Karpas-422 (cell line): ENCODE measurements at places on chromosomes 2 and 18.

DNA sequence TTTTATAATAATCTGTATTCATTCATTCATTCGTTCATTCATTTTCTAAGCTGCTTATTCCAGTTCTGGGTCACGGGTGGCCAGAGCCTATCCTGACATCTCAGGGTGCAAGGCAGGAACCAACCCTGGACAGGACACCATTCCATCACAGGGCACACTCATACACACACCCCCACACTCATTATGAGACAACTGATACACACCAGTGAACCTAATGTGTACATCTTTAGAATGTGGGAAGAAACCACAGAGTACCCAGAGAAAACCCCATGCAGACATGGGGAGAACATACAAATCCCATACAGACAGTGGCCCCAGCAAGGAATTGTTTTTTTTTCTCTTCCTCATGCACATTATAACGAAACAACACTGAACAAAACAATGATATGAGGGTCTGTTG lies 54.7 kb downstream of the RTN4 start:
- no peaks in the 10 kb centered on the region for H3K27me3 ChIP-seq
- no peak overlapping the region for H3K4me3 ChIP-seq
- H3K36me3 ChIP-seq: no peaks in the 10 kb centered on the region; the same call in 1 of the 2 replicates
- peak overlapping the region; percentile 4; the same call in 1 of the 2 replicates for H3K27ac ChIP-seq
- DNase-seq: no peak

- 0 out of 2 replicates have a peak, but pooled peaks cover 3% of the 10 kb centered on the region for H3K36me3 ChIP-seq
- no peak overlapping the region for H3K27ac ChIP-seq
- H3K4me1 ChIP-seq: peaks cover 31% of the 10 kb centered on the region
These were observed 2.0 kb downstream of the OTOS start for GRCh38 chr2:240138254-240138984.

DNA sequence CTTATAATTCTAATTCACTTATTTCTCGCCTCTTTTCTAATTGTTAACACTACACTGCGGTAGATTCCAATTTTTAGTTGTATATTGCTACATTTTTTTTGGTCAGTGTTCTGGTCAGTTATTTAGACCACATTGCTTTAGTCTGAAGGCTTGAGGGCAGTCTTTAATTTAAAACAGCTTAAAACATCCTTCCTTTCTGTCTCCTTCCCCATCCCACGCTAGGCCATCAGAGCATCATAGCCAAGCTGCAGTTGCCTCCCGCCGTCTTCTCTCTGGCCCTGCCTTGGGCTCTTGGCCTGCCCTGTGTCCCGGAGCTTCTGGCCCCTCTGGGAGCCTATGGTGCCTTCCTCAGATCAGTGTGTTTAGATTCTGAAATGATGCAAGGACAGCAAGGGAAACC lies 52.6 kb upstream of the GLI2 start:
- H3K4me3 ChIP-seq: no peak overlapping the region
- H3K36me3 ChIP-seq: no peaks in the 10 kb centered on the region
- no peaks in the 10 kb centered on the region for H3K27me3 ChIP-seq
- no peaks in the 10 kb centered on the region for H3K4me1 ChIP-seq
- DNase-seq: no peak
- H3K27ac ChIP-seq: no peak overlapping the region

GRCh38 chr18:22021701-22022100 lies 147.7 kb upstream of the GATA6 start:
- no peaks in the 10 kb centered on the region for H3K36me3 ChIP-seq
- H3K27me3 ChIP-seq: no peaks in the 10 kb centered on the region

GRCh38 chr18:12838178-12838634 lies 45.8 kb downstream of the PTPN2 start:
- peaks cover 49% of the 10 kb centered on the region for H3K4me1 ChIP-seq
- H3K4me3 ChIP-seq: peak overlapping the region; percentile 39
- no peak for DNase-seq
- H3K27ac ChIP-seq: peak overlapping the region; percentile 83
- no peaks in the 10 kb centered on the region for H3K27me3 ChIP-seq

DNA sequence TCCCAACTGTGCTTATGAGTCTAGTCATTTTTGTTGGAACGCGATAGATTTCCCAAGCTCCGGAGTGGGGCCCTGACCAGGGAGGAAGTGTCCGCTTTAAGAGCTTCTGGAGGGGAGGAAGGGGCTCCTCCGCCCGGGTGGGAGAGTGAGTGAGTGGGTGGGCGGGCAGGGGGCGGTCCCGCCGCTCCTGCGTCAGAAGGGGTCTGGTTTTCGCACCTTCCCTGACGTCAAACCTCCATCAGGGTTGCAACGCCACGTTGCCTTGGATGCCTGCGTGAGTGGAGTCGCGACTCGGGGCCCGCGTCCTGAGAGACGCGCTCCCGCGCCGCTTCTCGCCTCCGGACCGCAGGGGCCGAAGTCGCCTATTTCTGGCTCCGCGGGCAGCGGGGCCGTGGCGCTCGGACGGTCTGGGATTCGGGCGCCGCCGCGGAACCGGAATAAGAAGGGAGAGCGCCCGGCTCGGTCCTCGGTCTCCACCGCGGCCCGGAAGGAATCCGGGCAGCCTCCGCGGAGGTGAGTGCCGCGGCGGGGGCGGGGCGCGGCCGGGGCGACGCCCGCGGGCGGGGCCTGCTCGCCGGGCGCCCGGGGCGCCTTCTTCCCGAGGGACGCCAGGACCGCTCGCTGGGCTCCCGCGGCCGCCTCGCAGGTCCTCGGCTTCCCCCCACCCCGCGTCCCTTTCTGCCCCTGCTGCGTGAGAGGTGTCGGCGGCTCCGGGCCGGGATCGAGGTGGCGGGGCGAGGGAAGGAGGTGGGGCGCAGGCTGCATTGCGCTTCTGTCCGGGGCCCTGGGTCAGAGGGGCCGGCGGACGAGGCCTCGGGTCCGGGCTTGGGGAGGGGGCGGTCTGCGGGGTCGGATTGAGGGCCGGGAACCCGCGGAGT lies at the start of gene ZDBF2:
Gene ZDBF2, plus strand, starts transcription at position 230 of the 878 bp plus-strand sequence. CDS start 7,187 bp downstream, outside the sequence.
- H3K27me3 ChIP-seq: no peaks in the 10 kb centered on the region
- peaks cover 10% of the 10 kb centered on the region for H3K4me1 ChIP-seq
- no peaks in the 10 kb centered on the region for H3K36me3 ChIP-seq
- peak within 1 kb of the TSS; percentile 73 for H3K4me3 ChIP-seq
- DNase-seq: peak; percentile 56
- H3K27ac ChIP-seq: no peak within 1 kb of the TSS

- no peak for DNase-seq
- H3K27ac ChIP-seq: no peak overlapping the region
These were observed 281.5 kb upstream of the EPAS1 start for GRCh38 chr2:46015671-46016070.

DNA sequence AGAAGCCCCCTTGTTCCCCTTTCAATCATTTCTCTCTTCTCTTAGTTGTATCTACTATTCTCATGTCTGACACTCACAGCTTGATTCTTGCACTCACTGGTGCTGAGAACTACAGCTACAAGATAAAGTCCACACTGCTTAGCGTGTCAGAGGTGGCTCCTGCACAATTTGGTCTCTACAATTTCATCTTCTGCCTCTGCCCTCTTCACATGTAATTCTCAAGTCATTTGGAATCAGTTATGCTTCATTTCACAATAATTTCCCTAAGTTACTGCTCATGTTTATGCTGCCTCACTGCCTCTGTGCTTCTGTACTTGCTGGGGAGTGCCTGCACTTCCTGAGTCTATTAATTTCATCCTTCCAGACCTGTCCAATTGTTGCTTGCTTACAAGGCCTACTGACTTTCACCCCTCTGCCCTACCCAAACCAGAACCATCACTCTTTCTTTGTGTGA lies 11.6 kb upstream of the NAB1 start:
- no peaks in the 10 kb centered on the region for H3K27me3 ChIP-seq
- H3K4me3 ChIP-seq: no peak overlapping the region
- no peak for DNase-seq
- H3K36me3 ChIP-seq: no peaks in the 10 kb centered on the region
